ENCODE measurements at places on chromosomes 13 and 19.
A peak's percentile ranks its signal among the peaks of the same experiment; 100 is the strongest.

DNA sequence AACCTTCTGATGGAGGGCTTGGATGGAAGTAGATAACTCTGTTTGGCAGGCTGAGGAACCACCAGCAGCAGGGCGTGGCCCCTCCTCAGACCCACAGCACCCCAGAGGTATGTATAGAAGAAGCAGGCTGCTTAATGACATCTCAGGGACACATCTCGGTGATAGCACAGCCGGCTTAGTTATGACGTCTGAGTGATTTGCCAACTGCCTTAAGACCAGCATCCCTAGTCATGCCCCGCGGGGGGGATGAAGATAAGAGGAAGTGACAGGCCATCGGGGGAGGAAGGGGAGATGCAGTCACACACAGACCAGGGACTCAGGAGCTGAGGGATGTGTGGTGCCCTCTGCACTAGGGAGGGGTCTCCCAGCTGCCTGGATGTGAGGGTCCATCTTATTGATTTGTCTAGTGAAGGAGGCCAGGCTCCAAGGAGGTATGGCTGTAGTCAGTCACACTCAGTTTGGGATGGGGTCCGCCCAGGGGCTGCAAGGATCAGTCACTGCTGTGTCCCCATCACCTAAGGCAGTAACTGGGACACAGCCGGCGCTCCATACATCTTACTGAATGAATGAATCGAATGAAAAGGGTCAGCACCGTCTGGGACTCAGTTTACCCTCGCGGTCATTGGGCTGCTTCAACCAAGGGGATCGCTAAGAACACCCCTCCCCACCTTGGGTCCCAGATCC is 19.2 kb upstream of the ERCC1 start:
- no peak for DNase-seq

GRCh38 chr19:48490981-48491792 is 20.4 kb downstream of the LMTK3 start:
- DNase-seq = peak; percentile 21

DNA sequence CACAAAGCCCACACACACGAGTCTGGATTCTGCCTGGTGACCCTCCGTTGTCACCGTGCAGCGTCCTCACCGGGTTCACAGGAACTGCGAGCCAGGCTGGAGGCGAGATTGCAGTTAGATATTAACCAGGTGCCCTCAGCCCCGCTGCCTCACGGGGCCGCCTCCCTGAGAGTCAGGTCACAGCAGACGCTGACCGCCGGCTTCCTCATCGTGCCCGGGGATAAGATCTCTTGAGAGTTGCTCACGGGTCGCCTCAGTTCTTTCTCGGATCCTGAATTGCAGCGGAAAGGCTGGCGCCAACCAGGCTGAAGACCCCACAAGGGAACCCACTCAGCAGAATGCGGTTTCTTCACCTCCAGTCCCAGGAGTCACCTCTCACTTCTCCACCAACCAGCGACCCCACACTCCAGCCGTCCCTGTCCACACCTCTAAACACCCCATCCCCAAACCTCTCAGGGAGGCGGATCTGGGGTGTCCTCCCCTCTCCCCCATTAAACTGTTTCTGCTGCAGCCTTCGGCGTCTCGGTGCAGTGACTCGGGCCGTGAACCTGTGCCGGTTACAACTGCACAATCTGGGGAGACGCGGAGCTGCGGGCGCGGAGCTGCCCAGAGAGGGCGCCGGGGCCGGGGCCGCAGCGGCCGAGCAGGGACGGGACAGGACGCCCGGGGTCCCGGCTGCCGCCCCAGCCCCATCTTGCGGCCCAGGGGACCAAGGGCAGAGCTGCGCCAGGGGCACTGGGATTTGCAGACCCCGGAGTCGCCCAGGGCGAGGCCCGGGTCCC is 591 bp downstream of the ZNF823 start:
- no peak for DNase-seq

DNA sequence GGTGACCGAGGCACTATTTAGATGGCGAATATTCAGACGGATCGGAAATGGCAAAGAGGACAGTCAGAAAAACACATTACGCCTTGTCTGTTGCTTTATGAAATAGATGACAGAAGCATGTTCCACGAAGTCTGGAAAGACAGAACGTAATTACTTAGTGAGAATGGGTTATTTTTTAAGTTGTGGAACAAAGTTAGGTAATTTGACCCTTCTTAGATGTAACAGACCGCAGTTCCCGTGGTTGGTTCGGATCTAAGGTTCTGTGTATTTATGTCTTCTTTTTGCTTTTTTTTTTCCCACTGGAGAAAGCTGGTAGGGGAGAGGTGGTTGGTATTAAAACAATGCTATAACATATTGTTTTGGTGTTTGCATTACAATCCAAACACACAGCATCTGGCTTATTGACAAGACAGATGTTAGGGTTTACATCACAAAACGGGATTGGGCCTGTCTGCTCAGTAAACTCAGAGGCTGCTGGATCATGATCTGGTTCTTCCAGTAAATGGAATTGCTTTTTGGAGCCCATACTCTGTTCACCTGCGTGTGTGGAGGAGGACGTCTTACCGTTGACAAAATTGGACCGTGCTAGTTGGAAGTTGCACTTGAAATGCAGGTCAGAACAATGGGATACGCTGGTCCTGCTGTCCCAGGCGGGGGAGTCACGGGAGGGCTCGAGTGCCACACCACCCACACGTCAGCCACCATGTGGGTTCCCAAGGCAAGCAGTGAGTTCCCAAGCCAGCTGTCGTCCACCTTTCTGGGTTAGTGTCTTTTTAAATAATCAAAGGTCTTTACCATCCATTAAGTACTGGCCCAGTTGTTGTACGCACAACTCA is 13.8 kb downstream of the ATP11A start:
- no peak for DNase-seq

DNA sequence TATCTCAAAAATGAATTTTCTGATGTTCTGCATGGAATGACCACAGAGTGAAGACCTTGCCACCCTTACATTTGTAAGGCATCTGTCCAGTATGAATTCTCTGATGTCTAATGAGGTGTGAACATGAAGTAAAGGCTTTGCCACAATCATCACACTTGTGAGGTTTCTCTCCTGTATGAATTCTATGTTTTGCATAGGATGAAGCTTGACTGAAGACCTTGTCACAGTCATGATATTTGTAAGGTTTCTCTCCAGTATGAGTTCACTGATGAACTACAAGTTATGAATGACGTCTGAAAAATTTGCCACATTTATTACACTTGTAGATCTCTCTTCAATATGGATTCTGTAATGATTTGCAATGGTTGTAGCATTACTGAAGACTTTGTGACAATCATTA is 13.3 kb downstream of the ZNF816 start:
- no peak for DNase-seq

- no peak for DNase-seq
Observed at GRCh38 chr19:53581871-53582279, 43.9 kb downstream of the ZNF331 start.

DNA sequence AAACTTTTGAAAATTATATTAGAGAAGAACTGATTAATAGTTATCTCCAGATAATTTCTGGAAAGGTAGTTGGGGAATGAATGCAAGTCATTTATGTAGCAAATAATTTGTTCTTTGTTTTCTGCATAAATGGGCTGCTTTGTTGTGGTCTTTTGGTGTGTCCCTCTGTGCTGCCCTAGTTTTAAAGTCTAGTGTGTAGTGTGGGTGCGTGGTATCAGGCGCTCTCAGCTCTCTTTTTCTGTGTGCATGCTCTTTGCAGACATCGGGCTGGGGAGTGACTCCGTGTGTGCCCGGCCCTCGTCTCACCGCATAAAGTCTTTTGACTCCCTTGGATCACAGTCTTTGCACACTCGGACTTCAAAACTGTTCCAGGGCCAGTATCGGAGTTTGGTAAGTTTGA is 94.5 kb downstream of the ARHGEF7 start:
- no peak for DNase-seq

- DNase-seq = no peak
Observed at GRCh38 chr13:79229761-79230160, 176.3 kb downstream of the RBM26 start.

- DNase-seq = no peak
Observed at GRCh38 chr13:28140433-28141125, 2.2 kb downstream of the PAN3 start.

- DNase-seq = peak; percentile 89
Observed at GRCh38 chr19:511101-511851, 4.0 kb downstream of the TPGS1 start.

Measured in NCI-H748 treated with DMSO at 0.1 percent for 48 hours (cell line).